Kidney epithelial cell (primary cell): ENCODE measurements at places on chromosomes 7 and 10.

- no peak for DNase-seq
These were observed 10.8 kb downstream of the PDE1C start for GRCh38 chr7:32059289-32060011.

- no peak for DNase-seq
These were observed 18.2 kb downstream of the PAXIP1 start for GRCh38 chr7:154984601-154985188.

GRCh38 chr7:20395104-20395503 lies 64.4 kb downstream of the ITGB8 start:
- no peak for DNase-seq

GRCh38 chr10:88592381-88592780 lies 5.8 kb downstream of the LIPJ start:
- DNase-seq, result no peak

DNA sequence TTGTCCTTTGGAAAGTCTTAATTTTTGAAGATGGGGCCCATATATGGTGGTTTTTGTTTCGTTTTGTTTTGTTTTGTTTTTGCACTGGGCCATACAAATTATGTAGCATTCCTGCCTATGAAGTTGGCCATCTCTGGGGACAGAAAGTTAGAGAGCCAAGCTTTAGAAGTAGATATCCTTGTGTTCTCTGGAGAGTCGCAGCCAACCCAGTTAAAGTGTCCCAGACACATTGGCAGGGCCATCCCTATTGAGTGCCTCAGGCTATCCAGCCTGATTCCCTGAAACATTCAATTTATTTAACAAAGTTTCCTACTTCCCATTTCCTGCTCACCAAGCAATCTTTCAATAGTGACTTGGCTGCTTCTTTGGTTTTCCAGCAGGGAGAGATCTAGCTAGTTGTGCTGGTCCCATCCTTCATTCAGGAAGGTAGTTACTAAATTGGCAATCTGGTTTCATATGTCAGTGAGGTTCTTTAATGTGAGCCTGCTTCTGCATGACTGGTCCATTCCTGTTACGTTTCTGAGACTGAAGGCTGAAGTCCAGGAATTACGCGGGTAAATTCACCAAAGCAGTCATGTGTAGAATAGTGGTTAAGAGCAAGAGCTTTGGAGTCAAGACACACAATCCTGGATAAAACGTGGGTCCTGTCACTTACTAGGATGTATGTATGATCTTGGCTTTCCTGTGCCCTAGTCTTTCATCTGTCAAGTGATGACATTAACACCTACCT lies 49.3 kb upstream of the HBP1 start:
- no peak for DNase-seq

DNA sequence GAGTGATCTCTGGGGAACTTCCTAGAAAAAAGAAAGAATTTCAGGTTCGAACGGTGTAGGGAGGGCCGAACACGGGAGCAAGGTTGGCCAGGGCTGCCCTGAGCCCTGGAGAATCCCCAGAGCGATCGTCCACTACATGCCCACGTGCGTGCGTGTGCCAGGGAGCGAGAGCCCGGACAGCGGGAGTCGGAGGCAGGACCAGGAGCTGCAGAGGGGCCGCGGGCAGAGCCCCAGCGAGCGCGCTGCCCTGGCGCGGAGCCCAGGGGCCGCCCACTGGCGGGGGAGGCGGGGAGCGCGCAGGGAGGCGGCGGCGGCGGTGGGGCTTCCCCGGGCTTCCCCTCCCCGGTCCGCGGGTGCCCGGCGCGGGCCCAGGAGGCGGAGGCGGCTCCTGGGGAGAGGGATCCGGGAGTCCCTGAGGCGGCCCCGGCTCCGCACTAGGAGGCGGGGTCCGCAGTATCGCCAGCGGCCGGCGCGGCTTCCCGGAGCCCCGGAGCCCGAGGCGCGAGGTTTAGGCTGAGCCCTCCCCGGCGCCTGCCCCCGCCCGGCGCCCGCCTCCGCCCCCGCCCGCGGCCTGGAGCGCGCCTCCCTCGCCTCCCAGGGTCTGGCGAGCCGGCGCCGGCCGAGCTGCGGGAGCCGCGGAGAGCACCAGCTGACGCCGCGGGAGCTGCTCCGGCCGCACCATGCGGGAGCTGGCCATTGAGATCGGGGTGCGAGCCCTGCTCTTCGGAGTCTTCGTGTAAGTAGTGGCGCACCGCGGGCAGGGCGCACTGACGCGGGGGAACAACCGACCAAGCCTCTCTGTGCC lies at the start of gene PLPP4:
TSS of gene PLPP4 (plus strand) at position 602 of the 805 bp plus-strand sequence. CDS start at position 681, 79 bp downstream.
- DNase-seq, result no peak

DNA sequence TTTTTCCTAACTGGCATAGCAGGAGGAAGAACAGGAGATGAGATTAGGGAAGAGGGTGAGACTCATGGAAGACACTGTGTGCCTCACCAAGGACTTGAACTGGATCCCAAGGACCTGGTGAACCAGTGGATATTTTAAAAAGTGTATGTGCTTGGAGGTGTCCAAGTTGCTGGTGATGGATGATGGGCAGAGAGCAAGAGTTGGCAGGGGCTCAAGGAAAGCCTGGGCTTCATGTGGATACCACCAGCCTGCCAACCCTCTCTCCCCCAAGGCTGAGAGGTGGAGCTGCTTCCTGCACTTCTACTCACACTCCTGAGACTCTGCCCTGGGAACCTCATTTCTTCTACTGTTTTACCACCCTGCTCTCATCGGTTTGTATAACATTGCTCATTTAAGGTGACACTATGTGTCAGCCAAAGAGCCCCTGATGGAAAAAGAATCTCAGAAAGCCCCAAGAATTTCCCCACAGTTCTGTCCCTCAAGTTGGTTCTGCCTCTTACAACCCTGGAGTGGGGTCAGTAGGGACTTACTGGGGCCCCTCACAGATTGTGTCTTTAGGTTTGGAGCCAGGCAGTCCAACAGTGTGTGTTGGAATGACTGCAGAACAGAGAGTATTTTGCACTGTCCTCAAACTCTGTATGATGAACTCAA lies 56.2 kb upstream of the PDCD4 start:
- DNase-seq, result no peak

DNA sequence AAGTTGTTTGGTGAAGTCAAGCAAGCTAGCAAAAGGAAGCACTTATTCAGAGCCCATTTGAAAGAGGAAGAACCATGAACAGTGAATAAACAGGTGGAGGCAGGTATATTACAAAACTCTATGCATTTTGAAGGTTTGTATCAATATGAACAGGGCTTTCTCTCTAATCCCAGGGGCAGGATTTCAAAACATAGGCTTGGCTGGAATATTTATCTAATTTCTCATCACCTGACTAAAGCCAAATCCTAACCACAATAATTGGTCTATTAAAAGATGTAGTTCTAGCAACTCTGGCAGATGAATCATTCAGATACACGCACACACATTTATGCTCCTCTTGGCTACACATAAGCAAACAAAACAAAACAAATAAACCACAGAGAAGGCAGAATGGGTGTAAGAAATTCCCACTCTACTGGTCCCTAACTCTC lies 554.4 kb downstream of the INHBA start:
- no peak for DNase-seq

- DNase-seq, result no peak
These were observed 5.8 kb downstream of the CLCN1 start for GRCh38 chr7:143321734-143322133.

DNA sequence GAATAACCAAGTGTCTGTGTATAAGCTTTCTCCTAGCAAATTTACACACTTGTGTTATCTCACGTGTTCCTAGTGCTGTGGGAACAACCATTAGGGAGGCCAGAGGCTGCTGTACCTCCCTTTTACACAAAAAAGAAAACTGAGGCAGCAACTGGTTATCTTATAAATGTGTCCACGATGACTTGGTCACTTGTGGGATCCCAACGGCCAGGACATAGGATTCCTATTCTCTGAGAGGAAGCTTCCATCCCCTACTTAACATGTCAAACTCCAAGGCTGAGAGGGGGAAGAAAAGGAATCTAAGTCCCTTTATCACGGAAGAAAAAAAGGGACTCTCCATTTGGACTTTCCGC lies 484 bp downstream of the ZNF438 start:
- DNase-seq, result no peak

- DNase-seq, result no peak
These were observed 9.0 kb upstream of the PIP4K2A start for GRCh38 chr10:22723343-22723779.
